ENCODE measurements at places on chromosomes 1 and 21.

DNA sequence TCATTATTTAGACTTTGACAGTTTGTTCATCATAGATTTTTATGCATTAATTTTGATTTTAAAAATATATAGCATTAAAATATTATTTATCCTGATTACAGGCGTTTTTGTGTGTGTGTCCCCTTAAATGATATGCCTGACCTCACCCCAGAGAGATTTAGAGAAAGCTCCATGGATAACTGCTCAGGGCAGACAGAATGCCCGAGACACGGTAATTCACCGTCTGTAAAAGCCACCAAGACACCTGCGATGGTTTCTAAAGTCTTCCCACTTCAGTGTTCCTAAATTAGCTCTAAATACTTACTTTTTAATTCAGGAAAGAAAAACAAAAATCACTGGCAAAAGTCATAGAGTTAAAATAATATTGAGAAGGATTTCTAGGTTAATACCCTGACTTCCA, 350.6 kb upstream of the RUNX1 start:
- no peak for DNase-seq

GRCh38 chr1:21909286-21909759, 27.8 kb downstream of the HSPG2 start:
- no peak for DNase-seq

- DNase-seq, result no peak
Observed at GRCh38 chr1:50666849-50667248, 243.6 kb upstream of the DMRTA2 start.

- no peak for DNase-seq
Observed at GRCh38 chr1:48649880-48650279, 126.8 kb downstream of the BEND5 start.

GRCh38 chr21:36100971-36101641, 31.3 kb downstream of the CBR1 start:
- no peak for DNase-seq
